Posterior vena cava (tissue), 2 donors: ENCODE measurements at places on chromosomes 12 and 14. TPM values are rescaled to one million over a fixed set of nuclear protein-coding genes. Genes with fewer than 3 reads are reported as not detected.
A peak's percentile ranks its signal among the peaks of the same experiment; 100 is the strongest.

GRCh38 chr12:109550281-109550680, 23.0 kb downstream of the MMAB start:
- no peak for DNase-seq

DNA sequence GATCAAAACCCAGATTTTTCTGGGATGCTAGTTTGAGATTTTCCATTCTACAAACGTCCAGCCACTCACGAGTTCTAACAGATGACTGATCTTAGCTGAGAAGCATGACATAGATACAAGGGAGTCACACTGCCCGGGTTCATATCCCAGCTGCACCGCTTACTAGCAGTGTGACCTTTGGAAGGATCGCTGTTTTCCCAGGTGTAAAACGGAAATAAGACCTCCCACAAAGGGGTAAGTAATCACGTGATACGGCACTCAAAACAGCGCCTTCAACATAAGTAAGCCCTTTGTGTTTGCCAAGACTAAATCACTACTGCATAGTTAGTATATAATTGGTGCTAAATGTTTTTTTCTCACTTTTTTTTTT, 624 bp upstream of the PWP1 start:
- no peak for DNase-seq

- DNase-seq, result no peak
Observed at GRCh38 chr14:69955855-69956845, 76.9 kb downstream of the SMOC1 start.

Gene FOXN4
- not detected for total RNA-seq

- no peak for DNase-seq
Observed at GRCh38 chr12:88433997-88434703, 146.1 kb downstream of the KITLG start.

Gene GLI1
- total RNA-seq, result 0.90 TPM

- DNase-seq, result peak; percentile 47
Observed at GRCh38 chr14:68696721-68697495, 96.0 kb downstream of the ZFP36L1 start.

- DNase-seq, result peak; percentile 13
Observed at GRCh38 chr12:31363416-31363809, 37.5 kb upstream of the SINHCAF start.

DNA sequence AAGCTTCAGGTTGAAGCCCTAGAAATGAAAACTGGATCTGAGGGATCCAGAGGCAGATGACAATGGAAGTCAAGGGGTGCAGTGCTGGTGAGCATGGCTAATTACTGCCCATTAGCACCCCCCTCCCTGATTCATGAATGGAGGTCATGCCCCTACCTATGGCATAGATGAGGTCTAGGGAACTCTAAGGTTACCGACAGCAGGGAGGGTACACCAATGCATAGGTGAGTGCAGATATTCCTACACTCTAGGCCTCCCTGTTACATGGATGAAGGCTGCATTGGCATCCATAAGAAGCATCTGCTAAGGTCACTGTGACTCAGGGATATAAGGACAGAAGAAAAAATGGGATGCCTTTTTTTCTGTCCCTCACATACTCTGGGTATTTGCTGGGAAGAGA, 147.3 kb downstream of the CCDC59 start:
- DNase-seq, result no peak

Gene KRT82
- not detected for total RNA-seq

GRCh38 chr14:102663440-102663839, 71.0 kb downstream of the RCOR1 start:
- no peak for DNase-seq

DNA sequence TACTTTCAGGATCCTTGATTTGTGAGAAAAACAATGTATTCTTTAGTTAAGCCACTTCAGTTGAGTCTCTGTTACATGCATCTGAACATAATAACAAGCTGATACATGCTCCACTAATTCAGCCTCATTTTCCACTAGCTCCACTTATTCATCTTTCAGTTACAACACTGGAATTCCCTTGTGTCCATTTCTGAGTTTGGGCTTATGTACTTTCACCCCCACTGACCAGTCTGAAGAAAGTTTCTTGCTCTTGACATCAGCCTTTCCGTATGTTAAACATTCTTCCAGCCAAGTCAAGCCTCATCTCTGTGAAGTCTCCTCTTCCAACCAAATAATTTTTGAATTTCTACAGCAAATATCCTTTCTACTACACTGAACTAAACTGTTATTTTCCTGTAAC, 592.5 kb upstream of the NOVA1 start:
- DNase-seq, result no peak

Gene OR6C2
- not detected for total RNA-seq
